ENCODE measurements at places on chromosomes 7 and 10. TPM values are rescaled to one million over a fixed set of nuclear protein-coding genes. Genes with fewer than 3 reads are reported as not detected.

The ZP3 gene
- total RNA-seq, result 1.4 TPM

The MYOF gene
- 299 TPM for total RNA-seq

The AEBP1 gene
- 65.0 TPM for total RNA-seq

The ATP6V0A4 gene
- 0.25 TPM for total RNA-seq

The OPN1SW gene
- not detected for total RNA-seq

The EIF5AL1 gene
- 1.1 TPM for total RNA-seq

The CYP3A4 gene
- total RNA-seq, result not detected

The LANCL2 gene
- 35.9 TPM for total RNA-seq

The MAPK8 gene
- total RNA-seq, result 47.4 TPM

The MMP21 gene
- total RNA-seq, result not detected

The ZNF727 gene
- total RNA-seq, result not detected

DNA sequence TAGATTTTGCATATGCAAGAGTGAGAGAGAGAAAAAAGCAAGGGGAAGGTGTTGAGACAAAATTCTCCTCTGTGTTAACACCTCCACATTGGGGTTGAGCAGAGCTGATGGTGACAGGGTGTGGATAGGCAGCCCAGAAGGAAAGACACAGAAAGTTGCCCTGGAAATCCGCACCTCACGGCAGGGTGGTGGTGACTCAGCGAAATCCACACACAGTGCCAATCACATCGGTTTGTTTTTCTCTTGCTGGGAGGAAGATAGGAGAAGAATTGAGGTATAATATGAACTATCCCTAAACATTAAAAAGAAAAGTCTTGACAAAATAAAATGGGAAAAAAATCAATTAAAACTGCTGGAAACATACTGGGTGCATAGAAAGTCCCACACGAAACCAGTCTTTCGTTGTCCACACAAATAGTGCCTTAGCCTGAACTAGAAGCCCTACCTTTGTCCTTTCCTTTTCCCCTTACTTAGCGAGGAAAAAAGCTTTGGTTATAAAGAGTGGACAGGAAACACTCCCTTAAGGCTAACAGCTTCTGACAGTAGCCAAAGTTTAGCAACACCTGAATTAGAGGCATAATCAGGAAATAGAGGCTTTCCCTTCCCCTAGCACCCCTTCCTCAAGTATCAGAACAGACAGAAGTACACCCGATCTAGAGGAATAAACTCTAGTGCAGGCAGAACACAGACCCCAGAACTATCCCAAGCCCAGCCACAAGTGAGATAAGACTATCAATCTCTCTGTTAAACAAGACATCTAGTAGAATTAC, 39.2 kb upstream of the DNAJC1 start:
- H3K27me3 ChIP-seq, result no peaks in the 10 kb centered on the region
- no peak for DNase-seq
- no peaks in the 10 kb centered on the region for H3K36me3 ChIP-seq
- no peak overlapping the region for H3K27ac ChIP-seq

GRCh38 chr7:1164436-1164835, 4.4 kb upstream of the ZFAND2A start:
- H3K4me3 ChIP-seq, result no peak overlapping the region
- DNase-seq, result no peak
- no peaks in the 10 kb centered on the region for H3K36me3 ChIP-seq
- H3K4me1 ChIP-seq, result peaks cover 9% of the 10 kb centered on the region
- H3K27me3 ChIP-seq, result no peaks in the 10 kb centered on the region

- no peak for DNase-seq
- H3K4me3 ChIP-seq, result no peak overlapping the region
- peaks cover 12% of the 10 kb centered on the region for H3K27me3 ChIP-seq
- H3K36me3 ChIP-seq, result no peaks in the 10 kb centered on the region
- no peaks in the 10 kb centered on the region for H3K4me1 ChIP-seq
Observed at GRCh38 chr10:113504423-113504822, 48.4 kb upstream of the HABP2 start.

- no peaks in the 10 kb centered on the region for H3K36me3 ChIP-seq
- H3K4me3 ChIP-seq, result no peak overlapping the region
- peaks cover 6% of the 10 kb centered on the region for H3K4me1 ChIP-seq
- H3K27ac ChIP-seq, result no peak overlapping the region
- H3K27me3 ChIP-seq, result no peaks in the 10 kb centered on the region
Observed at GRCh38 chr7:104795616-104796398, 218.2 kb upstream of the KMT2E start.

DNA sequence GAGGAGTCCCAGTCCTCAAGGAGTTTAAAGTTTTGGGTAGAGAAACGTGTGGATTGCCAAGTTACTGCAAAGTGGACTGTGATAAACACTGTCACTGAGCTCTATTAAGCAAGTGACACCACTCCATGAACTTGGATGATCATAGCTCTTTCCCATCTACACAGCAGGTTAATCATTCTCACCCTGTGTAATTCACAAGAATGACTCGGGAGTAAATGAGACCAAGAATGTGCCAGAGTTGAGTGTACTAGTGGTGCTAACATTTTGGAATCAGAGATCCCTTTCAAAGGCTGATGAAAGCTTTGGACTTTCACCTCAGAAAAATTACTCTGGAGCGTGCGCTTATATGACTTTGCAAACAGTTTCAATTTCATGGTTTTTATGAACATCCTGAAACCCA, 80.8 kb downstream of the RBM20 start:
- no peaks in the 10 kb centered on the region for H3K4me1 ChIP-seq
- no peaks in the 10 kb centered on the region for H3K36me3 ChIP-seq
- H3K27ac ChIP-seq, result no peak overlapping the region
- H3K27me3 ChIP-seq, result no peaks in the 10 kb centered on the region
- no peak for DNase-seq

DNA sequence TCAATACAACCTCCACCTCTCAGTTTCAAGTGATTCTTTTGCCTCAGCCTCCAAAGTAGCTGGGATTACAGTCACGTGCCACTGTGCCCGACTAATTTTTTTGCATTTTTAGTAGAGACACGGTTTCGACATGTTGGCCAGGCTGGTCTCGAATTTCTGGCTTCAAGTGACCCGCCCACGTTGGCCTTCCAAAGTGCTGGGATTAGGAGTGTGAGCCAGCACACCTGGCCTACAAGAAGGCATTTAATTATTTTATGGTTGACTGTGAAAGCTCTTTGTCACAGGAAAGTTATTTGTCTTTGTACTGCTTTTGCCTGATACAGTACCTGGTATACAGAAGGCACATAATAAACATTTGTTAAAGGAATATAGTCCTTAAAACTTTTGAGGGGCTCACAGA, 12.9 kb downstream of the MYOZ1 start:
- H3K4me1 ChIP-seq, result peaks cover 9% of the 10 kb centered on the region
- peaks cover under 1% of the 10 kb centered on the region for H3K27me3 ChIP-seq
- H3K27ac ChIP-seq, result no peak overlapping the region
- no peak overlapping the region for H3K4me3 ChIP-seq
- H3K36me3 ChIP-seq, result no peaks in the 10 kb centered on the region

- H3K36me3 ChIP-seq, result no peaks in the 10 kb centered on the region
- no peaks in the 10 kb centered on the region for H3K27me3 ChIP-seq
- peaks cover 37% of the 10 kb centered on the region for H3K4me1 ChIP-seq
- H3K4me3 ChIP-seq, result no peak overlapping the region
- no peak overlapping the region for H3K27ac ChIP-seq
Observed at GRCh38 chr10:122474131-122474818, 12.9 kb downstream of the HTRA1 start.

- no peak overlapping the region for H3K27ac ChIP-seq
- DNase-seq, result peak; percentile 5
- H3K4me1 ChIP-seq, result no peaks in the 10 kb centered on the region
- no peaks in the 10 kb centered on the region for H3K27me3 ChIP-seq
- H3K36me3 ChIP-seq, result no peaks in the 10 kb centered on the region
Observed at GRCh38 chr7:156667110-156667426, 26.5 kb downstream of the RNF32 start.

DNA sequence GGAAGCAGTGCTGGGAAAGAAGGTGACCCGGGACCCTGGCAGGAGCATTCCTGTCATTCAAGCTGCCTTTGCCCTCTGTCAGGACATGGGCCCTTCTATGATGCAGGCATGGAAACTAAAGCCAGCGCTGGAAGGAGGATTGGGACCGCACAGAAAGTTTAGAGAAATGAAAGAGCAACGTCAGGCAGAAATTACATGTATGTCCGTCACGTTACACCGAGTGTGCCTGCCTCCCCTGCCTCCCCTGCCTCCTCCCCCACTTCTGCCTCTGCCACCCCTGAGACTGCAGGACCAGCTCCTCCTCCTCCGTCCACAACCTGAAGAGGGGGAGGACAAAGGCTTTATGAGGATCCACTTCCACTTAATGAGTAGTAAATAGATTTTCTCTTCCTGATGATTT, 13.9 kb upstream of the PWWP2B start:
- no peak overlapping the region for H3K4me3 ChIP-seq
- no peaks in the 10 kb centered on the region for H3K27me3 ChIP-seq
- no peaks in the 10 kb centered on the region for H3K4me1 ChIP-seq

DNA sequence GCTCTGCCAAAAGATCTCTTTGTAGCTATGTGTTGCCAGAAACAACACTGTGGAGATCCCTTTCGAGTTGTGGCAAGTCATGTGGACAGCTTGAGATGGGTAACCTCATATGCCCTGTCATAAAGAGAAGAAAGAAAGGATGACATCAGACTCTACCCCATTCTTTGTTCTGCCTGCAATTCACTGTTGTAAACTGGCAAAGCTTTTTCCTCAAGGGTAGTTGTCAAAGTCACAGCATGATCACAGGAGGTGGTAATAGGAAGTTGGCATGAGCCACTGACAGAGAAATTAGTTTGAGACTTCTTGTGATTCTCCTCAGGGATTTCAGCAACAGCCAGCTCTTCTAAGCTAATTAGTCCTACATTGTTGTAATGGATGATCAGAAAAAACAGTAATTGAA, 19.4 kb upstream of the MINDY3 start:
- H3K27ac ChIP-seq, result no peak overlapping the region
- peaks cover 18% of the 10 kb centered on the region for H3K27me3 ChIP-seq
- no peaks in the 10 kb centered on the region for H3K36me3 ChIP-seq
- no peaks in the 10 kb centered on the region for H3K4me1 ChIP-seq

DNA sequence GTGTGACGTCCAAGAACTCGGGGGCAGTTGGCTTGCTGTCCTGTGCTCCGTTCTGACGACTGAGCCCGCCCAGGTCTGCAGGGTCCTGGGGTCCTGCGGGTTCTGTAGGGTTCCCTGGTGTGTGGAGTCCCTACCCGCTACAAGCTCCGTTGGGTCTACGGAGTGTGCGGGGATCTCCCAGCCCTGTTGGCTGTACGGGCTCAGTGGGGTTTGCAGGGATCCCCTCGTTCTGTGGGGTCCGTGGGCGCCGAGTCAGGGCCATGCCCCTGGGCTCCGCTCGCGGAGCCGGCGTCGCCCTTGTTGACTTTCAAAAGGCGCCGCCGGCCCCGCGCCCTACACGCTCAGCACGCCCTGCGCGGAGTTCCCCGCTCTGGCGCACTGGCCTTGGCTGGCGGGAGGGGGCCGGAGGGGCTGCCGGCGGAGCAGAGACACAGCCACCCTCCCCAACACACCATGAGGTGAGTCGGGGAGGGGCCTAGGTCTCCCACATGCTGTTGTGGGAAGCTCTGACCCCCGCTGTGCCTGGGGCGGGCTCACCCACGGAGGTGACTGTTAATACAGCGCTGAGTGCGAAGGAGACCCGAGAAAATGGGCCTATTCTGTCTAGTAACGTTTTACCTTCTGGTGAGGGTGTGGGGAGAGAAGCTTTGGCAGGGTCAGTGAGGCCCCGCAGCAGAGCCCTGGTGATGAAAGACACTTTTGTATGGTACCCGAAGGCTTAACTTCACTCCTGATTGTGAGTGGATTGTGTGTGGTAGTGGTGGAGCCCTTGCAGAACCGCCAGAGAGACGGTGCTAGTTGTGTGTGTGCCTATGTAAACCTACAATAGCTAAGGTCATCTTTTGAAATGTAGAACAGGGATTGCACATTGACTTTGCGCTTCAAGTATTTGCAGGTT, 8.1 kb downstream of the TASOR2 start:
- H3K27ac ChIP-seq, result no peak overlapping the region
- peak; percentile 23 for DNase-seq
- peak overlapping the region; percentile 68 for H3K4me3 ChIP-seq
- peaks cover 11% of the 10 kb centered on the region for H3K4me1 ChIP-seq

DNA sequence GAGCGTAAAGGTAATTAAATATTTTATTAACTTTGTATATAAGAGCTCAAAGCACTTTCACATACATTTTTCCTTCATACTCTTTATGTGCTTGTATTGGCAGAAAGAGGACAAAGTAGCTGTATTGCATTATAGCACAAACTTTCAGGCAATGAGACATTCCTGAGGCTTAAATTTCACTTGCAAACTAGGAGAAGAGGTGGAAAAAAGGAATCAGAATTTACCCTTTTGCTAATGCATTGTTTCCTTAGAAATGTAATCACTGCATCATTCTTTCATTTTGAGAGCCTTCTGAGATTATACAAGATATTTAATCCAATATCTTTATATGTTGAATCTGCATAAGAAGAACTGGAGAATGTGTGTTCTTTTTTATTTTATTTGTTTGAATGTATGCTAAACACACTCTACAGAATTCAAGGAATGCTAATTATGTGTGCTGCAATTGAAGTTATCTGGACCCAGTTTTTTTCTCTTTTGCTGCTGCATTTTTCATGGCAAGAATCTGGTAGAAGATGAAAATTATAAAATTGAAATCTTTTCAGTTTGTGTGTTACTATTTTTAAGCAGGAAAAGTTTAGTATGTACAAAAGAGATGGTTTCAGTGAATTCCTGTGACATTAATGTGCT, 185.1 kb downstream of the NXPH1 start:
- H3K27me3 ChIP-seq, result no peaks in the 10 kb centered on the region
- H3K4me3 ChIP-seq, result no peak overlapping the region
- no peak overlapping the region for H3K27ac ChIP-seq
- no peaks in the 10 kb centered on the region for H3K4me1 ChIP-seq
- H3K36me3 ChIP-seq, result no peaks in the 10 kb centered on the region

DNA sequence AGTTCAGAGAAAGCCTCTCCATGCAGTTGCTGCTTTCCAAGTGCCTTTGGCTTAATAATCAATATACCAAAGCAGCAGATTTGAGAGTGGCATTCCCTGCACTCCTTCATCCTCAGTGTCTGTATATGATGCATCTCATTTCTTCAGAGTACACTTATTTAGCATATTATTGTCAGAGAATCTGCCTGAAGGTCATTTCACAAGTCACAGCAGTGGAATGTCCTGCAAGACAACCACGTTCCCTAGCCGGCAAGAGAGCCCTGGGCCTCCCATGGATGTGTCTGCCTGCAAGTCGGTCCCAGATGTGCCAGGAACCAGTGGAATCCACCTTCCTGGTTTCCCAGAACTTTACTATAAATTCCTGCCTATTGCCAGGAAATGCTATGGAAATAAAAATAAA, 289.4 kb upstream of the IGFBP3 start:
- no peaks in the 10 kb centered on the region for H3K4me1 ChIP-seq
- H3K4me3 ChIP-seq, result no peak overlapping the region
- DNase-seq, result no peak
- no peaks in the 10 kb centered on the region for H3K27me3 ChIP-seq
- no peaks in the 10 kb centered on the region for H3K36me3 ChIP-seq

- DNase-seq, result peak; percentile 34
- H3K27ac ChIP-seq, result no peak overlapping the region
- H3K36me3 ChIP-seq, result no peaks in the 10 kb centered on the region
- H3K4me1 ChIP-seq, result no peaks in the 10 kb centered on the region
- no peak overlapping the region for H3K4me3 ChIP-seq
Observed at GRCh38 chr10:92880233-92880861, 32.0 kb downstream of the EXOC6 start.
